ENCODE measurements at places on chromosomes 16 and 17.

- no peak for DNase-seq
Observed at GRCh38 chr16:17342031-17342430, 128.7 kb downstream of the XYLT1 start.

DNA sequence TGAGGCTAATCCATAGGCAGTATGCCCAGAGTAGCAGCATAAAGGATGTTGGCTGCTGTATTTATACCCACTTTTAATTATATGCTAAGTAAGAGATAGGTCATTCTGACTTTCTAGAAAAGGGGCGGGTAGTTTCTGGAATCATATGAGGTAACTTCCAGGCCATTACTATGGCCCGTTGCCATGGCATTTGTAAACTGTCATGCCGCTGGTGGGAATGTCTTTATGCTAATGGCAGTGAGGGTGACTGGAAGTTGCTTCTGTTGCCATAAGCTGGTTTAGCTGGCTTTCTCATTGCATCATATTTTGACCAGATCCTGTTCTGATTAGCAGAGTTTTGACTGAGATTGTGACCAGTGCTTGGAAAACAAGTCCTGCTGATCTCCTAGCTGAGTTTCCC, 929.6 kb upstream of the CDH8 start:
- DNase-seq, result no peak

DNA sequence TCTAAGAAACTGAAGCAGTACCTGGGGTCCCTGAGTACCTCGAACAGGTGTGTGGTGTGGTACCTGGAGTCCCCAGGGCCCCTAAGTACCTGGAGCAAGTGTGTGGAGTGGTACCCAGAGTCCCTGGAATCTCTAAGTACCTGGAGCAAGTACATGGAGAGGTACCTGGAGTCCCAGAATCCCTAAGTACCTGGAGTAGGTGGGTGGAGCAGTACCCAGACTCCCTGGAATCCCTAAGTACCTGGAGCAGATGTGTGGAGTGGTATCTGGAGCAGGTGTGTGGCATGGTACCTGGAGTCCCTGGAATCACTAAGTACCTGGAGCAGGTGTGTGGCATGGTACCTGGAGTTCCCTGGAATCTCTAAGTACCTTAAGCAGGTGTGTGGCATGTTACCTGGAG, 22.5 kb upstream of the MED9 start:
- no peak for DNase-seq

DNA sequence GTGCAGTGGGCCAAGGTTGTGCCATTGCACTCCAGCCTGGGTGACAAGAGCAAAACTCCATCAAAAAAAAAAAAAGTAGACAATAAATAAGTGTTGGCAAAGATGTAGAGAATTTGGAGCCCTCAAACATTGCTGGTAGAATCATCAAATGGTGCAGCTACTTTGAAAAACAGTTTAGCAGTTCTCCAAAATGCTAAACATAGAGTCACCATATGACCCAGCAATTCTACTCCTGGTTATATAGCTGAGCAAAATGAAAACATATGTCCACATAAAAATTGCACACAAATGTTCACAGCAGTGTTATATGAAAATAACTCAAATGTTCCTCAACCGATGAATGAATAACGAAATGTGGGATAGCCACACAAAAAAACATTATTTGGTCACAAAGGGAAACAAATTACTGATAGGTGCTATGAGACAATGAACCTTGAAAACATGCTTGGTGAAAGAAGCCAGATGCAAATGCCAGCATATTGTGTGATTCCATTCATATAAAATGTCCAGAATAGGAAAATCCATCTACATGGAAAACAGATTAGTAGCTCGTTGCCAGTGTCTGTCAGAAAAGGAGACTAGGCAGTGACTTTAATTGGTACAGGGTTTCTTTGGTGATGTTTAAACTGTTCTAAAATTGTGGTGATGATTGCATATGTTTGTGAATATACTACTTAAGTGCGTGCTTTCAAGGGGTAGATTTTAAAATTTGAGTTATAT, 12.7 kb upstream of the RABEP1 start:
- DNase-seq, result no peak

All from Caki2 (cell line).